ENCODE measurements at places on chromosomes 2 and 18.

DNA sequence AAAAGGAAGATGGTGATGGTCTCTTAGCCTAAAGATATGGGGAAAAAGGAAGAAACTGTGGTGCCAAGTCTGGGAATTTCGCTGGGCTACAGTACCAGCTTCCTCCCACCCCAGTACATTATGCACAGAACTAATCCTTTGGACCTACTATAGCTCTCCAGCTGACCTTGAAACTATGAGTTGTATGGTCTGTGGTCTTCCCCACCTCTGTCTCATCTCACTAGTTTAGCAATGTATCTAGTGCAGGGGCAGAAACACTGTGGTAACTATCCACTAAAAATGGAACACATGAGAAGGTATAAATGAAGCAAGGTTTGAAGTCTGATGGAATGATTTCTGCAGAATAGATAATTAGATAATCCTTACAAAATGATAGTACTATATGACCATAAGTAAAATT lies 190.4 kb upstream of the CCDC150 start:
- no peak for DNase-seq

GRCh38 chr2:205047273-205047839 lies 502.1 kb downstream of the PARD3B start:
- no peak for DNase-seq

GRCh38 chr18:45894818-45895217 lies 69.3 kb downstream of the SIGLEC15 start:
- DNase-seq: no peak

DNA sequence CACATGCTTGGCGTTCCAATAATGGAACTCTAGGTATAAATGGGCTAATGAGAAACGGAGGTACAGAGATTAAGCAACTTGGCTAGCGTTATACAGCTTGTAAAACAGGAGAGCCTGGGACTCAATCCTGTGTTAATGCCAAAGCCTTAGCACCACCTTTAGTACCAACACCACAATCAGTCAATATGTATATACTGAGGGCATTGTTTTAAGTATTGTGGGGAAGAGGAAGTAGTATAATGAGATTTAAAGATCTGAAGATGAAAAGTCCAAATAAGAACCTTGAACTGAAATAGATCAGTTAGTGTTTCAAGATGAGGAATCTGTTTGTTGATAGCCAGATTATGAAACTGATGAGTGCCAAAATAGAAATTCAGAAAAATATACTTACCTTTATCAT lies 8.1 kb downstream of the MARS2 start:
- no peak for DNase-seq

DNA sequence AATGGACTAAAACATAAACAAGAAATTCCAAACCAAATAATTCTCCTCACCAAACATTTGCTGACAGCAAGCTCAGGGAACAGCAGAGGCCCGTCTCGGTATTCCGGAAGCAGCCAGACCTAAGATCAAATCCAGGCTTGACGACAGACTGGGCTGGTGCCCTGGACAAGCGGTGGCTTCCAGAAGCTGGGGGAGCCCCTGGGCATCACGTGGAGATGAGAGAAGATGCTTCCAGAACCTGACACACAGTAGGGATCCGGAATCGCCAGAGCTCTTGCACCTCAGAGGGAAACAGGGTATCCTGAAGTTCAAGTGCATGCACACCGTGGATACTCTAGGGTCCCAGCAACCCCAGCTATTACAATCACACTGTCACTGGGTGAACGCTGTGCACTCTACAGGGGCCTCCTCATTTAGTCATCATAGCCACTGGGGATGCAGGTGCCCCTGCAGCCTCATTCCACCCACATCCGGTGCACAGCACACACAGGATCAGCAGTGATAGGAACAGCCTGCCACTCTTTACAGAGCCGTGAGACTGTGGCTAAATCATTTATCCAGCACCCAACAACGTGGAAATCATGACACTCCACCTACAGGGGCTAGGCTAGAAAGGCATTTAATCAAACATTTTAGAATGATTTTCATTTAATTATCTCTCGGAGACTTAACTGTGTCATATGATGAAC lies 102.6 kb downstream of the HDAC4 start:
- peak; percentile 94 for DNase-seq

DNA sequence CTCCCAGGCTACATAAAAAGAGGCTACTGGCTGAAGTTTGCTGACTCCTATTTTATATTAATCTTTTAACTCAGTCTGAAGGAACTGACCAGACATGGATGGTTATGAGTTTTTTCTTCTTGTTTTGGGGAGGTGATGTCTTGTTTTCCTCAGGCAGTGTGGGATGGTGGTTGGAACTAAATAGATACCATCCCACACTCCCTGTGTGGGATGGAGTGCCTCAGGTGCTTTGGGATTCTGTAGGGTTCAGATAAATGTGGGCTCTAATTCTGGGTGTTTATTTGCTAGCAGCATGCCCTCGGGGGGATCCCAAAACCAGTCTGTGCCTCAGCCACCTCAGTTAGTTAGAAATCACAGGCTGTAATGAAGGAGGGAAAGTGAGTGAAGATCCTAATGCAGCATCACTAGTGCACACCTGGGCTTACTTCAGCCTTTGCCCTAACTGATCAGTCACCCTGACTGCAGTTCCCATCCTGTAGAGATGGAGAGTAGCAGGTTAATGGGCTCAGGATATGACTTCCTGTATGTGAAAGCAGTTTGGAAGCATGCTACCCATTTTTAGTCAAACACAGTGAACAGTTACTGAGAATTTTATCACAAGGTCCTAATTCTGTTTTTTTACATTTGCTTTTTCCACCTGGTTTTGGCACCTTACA lies 132.2 kb downstream of the SPTBN1 start:
- no peak for DNase-seq

DNA sequence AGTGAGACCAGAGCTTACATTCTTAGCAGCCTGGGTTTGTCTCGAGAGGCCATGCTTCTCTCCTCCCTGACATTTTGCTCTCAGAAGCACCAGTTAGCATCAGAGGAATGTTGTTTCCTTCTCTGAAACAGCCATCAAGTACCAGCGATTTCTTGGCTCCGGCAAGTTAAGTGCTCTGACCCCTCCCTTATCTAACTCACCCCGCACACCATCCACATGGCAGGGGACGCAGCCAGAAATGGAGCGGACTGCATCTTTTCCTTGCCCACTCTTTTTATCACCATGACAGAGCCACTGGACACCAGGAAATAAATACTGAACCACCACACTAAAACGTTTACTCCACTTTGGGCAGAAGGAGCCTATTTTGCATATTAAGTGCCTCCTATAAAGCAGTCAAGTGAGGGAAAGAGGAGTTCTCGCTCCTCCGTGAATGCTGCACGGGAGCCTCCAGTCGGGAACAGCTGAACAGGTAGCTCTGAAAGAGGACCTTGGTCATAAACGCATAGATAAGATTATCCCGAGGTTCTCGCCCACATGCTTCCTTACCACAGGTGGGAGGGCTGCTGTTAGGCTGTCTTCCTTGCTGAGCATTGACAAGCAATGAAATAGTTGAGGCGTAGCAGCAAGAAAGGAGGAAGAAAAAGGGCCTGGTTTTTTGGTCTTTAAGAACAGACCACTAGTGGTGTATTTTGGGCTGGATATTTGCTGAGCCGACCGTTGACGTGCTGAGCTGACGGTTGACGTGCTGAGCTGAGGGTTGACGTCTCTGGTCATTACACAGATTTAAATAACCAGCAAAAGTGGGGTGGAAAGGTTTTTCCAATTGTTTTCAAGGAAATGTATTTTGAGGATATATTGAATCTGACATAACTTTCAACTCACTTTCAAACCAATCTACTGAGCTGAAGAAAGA lies 71.4 kb upstream of the ITGB6 start:
- no peak for DNase-seq

DNA sequence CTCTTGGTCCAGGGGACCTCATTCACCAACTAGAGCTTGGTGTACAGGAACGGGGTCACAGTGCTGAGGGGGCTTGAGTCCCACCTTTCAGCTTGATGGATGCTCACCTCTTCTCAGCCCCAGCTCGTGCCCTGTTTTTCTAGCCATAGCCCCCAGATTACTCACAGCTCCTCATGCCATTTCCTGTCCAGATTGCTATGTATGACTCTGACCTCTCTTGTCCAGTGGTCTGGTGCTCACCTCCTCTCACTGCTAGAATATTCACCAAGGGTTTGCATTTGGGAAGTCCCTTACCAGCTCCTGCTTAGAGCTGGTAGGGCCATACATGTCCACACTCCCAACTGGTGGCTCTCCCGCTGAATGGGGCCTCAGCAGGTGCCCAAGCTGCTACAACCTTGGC lies 5.9 kb downstream of the LBX2 start:
- no peak for DNase-seq

- DNase-seq: no peak
Observed at GRCh38 chr2:134293719-134294537, 40.1 kb downstream of the MGAT5 start.

- no peak for DNase-seq
Observed at GRCh38 chr2:56017784-56018183, 94.2 kb upstream of the EFEMP1 start.

- no peak for DNase-seq
Observed at GRCh38 chr2:224925810-224926100, 116.5 kb downstream of the DOCK10 start.

DNA sequence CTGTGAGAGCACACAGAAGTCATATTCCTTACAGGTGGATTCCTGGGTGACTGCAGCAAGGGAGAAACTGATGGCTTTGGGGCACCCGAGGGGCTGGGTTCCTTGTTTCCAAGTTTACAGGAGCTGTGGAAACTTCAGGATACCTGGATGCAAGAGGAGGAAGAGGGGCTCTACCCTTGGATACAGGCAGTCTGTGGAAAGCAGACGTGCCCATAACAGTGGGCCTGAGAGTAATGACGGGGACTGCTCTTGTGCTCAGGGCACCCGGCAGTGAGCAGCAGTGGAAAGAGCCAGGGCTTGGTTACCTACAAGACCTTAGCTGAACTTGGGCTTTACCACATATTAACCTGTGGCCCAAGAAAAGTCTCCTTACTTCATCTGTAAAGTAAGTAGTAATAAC lies 102.2 kb upstream of the TGFA start:
- DNase-seq: no peak

DNA sequence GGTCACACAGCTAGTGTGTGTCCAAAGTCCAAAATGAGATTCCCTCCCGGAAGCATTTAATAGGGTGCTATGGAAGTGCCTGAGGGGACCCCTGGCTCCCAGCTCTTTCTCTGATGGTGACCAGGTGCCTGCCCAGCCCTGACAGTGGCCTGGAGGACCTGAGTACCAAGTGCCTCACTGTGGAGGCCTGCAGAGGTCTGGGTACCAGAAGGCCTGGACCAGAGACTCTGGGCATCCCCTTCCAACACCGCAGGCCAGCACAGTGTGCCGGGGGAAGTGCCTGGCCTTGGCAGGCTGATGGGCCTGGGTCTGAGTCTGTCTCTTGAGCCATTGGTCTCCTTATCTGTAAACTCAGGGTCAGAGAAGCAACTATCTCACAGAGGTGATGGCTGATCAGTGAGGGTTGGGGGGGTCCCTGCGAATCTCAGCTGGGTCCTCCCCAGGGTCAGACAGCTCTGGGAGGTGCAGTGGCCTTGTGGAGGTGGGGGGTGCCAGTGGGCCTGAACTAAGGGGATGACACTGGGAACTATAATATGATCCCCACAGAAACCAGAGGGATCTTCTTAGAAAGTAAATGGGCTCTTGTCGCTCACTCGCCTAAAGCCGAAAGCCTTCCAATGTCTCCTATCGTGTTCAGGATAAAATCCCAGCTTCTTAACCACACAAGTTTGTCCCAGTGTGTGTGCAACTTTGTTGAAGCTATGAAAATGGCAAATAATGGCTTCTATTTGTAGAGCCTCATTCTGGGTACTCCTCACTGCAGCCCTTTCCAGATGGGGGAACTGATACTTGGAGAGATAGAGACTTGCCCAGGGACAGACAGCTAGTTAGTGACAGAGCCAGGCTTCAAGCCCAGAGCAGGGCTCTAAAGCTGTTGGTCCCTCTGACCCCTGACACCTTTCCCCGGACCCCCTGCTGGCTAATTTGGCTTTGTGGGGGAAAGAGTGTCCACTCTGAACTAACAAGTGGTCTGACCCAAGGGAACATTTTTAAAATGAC lies 225.1 kb downstream of the TFCP2L1 start:
- DNase-seq: no peak

- no peak for DNase-seq
Observed at GRCh38 chr2:127612111-127612822, 33.7 kb upstream of the GPR17 start.

- DNase-seq: no peak
Observed at GRCh38 chr2:30784682-30785081, 22.6 kb downstream of the CAPN13 start.

- no peak for DNase-seq
Observed at GRCh38 chr2:117856415-117857210, 42.1 kb downstream of the DDX18 start.

GRCh38 chr2:40416486-40416885 lies 35.4 kb downstream of the SLC8A1 start:
- no peak for DNase-seq

DNA sequence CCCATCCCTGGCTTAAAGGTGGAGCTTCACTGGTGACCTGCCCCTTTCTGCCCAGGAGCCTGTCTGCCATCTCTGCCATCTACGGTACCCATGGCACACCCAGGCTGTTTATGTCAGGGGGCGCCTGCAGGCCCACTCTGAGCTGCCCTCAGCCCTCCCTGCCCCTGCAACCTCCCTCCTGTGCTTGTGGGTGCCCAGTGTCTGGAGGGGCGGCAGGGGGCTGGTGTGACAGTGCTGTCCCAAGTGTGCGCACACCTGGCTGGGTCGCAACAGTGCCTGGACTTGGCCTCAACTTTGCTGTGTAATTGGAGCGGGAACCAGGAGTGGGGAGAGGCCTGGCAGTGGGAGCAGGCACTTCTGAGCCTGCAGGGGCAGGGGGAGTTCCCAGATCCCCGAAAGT lies 102.4 kb downstream of the ALMS1 start:
- no peak for DNase-seq

- no peak for DNase-seq
Observed at GRCh38 chr2:45850558-45850957, 199.1 kb downstream of the PRKCE start.

DNA sequence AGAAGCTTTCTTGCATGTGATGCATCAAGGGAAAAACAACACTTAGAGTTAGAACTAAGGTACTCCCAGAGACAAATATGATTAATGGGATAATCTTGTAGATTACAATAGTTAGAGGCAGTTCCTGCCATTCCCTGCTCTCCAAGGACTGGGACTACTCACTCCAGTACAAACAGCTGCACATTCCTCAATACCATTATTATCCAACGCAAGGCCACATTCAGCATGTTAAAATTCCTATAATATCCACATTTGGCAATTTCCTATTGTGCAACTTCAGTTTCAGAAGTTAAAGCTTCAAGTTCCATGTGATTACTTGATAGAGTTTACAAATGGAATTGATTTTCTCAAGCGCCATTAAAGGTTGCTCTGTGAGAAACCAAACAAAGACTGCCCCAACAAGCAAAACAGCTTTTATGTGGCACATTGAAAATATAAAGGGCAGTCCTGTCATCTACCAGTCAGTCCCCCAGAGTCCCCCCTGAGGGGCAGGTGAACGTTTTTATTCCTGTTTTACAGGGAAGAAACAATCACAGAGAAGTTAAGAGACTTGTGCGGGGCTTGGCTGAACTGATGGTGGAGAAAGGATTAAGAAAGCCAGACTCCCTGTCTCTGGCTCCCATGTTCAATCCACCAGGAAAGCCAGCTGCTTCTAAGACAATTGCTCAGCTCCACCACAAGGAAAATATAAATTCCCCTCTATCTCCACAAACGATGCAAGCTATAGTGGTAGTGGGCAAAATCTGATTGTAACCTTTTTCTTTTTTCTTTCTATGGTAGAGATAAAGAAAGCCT lies 72.6 kb downstream of the TXNL1 start:
- no peak for DNase-seq
